Esophagus squamous epithelium (tissue), 5 donors: ENCODE measurements at places on chromosomes 7 and 10. TPM values are rescaled to one million over a fixed set of nuclear protein-coding genes. Genes with fewer than 3 reads are reported as not detected.

GRCh38 chr10:125012851-125013528 is 71.1 kb downstream of the ZRANB1 start:
- DNase-seq = no peak

- DNase-seq = no peak
Observed at GRCh38 chr7:106126170-106126938, 14.2 kb upstream of the SYPL1 start.

GRCh38 chr10:23408330-23408976 is 30.4 kb upstream of the OTUD1 start:
- DNase-seq = no peak

GRCh38 chr10:120735773-120736371 is 115.3 kb upstream of the WDR11 start:
- no peak for DNase-seq

GRCh38 chr10:88881320-88881719 is 1.3 kb downstream of the STAMBPL1 start:
- DNase-seq = no peak

DNA sequence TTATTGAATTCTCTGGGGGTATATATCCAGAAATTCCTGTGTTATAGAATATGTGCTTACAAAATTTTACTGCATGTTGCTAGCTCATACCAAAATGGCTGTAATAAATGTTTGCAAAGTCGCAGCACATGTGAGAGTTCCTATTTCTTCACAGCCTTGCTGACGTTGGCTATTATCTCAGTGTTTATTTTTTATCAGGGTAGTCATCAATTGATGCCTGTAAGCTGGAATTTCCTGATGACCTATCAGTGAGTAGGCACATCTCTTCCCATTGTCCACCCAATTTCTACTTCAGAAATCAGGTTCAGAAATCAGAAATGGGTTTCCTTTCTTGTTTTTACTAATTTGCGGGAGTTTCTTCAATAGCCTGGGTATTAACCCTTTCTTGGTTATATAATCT is 268.1 kb upstream of the FZD8 start:
- no peak for DNase-seq

DNA sequence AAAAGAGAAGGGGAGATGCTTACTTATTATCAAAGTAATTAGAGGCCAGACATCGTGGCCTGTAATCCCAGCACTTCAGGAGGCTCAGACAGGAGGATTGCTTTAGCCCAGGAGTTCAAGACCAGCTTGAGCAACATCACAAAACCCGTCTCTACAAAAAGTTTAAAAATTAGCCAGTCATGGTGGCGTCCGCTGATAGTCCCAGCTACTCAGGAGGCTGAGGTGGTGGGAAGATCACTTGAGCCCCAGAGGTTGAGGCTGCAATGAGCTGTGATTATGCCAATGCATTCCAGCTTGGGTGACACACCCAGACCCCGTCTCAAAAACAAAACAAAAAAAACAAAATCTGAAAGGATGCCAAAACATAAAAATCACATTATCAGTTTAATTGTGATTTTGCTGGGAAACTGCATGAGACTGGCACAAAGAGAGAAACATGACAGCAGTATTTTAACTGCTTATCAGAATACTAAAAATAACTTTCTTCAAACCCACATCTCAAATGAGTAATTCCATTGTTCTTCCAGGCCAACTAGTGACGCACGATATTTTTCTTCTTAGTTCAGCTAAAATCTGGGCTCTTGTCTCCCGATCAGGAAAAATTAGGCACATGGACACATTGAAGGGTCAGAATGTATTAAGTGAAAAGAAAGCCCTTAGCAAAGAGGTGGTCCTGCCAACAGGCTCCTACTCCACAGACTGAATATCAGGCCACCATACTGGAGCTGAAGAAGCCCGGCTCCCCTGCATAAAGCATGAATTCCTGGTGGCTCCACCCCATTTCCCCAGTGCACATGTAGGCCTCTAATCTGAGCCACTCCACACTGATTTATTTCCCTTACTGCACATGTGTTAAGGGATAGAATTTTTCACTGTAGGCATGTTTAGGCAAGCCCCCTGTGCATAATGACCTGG is 9.6 kb upstream of the CCM2 start:
- no peak for DNase-seq

DNA sequence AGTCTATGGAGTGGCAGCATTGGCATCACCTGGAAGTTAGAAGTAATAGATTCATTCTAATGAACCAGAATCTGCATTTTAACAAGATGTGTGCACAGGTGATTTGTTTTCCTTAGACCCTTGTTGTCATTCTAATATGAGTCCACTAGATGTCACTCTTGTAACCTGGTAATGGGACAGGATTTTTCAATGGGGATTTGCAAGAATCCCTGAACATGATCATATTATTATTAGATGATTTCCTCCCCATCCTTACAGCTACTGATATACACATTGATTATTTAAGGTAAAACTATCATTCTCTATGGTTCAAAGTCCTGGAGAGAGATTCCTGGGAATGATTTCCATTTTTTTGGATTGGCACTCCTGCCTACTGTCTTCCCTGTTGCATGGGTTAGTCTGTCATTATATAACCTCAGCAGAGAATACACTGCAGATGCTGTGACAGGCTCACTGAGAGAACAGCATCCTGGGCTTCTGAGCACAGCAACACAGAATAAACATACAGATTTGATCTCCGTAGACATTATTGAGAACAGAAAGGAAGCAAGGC is 194.9 kb downstream of the SUGCT start:
- DNase-seq = no peak

DNA sequence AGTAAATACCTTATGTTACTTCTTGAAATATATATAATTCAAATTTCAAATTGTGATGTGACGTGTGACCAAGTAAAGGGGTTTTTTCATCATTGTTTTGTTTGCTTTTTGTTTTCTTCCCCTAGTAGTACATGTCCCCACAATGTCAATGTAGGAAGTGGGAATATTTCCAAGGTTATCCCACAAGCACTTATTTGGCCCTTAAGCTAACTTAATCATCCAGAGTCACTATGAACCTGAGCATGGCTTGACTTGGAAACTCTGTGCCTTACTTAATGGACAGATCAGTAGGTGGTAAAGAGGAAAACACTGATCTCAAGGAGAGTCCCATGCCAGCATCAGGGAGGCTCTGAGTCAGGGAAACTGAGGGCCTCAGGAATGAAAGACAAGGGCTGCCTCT is 569.3 kb upstream of the IGFBP3 start:
- DNase-seq = no peak

DNA sequence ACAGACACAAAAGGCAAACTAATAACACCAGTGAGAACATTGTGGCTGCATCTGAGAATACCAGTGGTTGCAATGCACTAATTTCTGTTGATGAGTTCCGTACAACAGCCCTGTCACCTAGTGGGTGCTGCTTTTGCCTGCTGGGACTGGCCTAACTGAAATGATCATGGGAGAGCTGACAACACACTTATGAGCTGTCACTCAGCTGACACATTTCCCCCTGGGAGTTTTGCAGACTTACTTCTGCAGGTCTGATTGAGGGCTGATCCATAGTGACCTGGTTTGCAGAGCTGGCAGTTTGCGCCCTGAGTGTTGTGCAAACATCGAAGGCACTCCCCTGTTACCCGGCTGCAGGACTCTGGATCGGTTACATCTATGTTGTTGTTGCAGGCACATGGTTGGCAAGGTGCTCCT is 60.6 kb upstream of the LAMB1 start:
- DNase-seq = no peak

GRCh38 chr10:110993024-110993693 is 73.8 kb downstream of the SHOC2 start:
- no peak for DNase-seq

- no peak for DNase-seq
Observed at GRCh38 chr10:34933676-34934075, 118.6 kb upstream of the PARD3 start.

DNA sequence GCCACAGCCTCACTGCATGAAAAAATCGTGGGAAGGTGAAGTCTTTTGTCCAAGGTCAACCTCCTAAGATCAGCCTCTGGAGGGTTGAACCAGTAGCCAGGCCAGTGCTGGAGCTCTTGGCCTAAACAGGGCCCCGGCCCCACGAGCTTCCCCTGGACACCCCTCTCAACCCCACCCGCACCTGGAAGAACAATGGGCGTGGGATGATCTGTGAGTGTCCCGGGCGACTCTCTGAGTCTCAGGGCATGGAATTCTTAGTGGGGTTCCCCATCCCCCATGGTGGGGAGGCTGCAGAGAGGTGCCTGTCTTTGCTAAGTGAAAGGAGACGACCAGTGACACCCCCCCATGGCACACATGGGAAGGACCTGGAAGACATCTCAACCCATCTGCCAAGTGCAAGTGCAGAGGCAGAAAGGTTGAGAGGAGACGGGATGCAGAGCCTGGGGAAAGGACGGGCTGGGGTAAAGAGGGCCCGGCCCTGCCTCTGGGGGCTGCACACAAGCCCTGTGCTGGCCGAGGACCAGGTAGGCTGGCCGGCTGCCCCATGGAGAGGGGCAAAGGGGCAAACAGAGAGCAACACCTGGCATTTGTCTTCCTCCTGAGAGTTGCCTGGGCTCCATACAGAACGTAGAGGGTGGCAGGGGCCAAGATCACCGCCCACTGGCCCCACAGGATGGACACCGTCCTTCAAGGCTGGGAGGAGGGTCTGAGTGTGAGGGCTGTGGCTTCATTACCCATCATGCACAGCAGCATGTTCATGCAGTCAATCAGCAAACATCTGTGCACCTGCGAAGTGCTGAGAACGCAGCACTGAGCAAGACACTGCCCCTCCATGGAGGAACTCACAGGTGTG is 163.0 kb upstream of the PPP2R2D start:
- no peak for DNase-seq

DNA sequence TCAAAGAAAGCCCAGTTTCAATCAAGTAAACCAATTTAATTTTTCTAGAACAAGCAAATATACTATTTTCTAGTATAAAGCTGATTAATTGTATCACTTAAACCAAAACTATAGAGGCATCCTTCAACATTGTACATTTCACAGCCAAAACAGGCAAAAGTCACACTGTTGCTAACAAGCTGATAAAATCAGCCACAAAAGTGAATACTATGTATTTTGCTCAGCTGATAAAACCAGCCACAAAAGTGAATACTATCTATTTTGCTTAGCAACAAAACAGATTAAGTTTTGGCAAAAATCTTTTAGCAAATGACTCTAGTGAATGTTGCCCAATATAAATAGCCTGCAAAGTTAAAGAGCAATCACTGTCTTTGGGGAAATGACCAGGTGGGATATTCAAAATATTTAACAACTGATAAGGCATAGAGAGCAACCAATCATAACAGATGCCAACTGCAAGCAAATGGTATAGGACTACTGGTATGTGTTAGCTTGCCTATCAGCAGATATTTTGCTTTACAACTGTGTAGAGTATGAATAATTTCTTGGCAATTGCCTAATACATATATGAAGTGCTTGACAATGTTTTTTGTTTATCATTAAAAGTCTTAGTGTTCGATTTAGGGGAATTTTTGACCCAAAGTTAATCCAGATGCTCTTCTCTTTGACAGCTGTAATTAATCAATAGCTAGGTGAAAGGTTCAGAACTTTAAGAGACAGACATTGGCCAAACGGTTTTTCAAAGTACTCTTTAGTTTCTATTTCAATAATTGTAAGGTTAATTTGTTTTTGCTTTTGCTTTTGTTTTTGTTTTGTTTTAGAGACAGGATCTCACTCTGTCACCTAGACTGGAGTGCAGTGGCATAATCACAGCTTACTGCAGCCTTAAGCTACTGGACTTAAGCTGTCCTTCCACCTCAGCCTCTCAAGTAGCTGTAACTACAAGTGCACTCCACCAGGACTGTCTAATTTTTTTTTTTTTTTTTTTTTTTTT is 44.4 kb upstream of the SP4 start:
- no peak for DNase-seq

- DNase-seq = no peak
Observed at GRCh38 chr10:28676326-28676967, 874 bp upstream of the BAMBI start.

DNA sequence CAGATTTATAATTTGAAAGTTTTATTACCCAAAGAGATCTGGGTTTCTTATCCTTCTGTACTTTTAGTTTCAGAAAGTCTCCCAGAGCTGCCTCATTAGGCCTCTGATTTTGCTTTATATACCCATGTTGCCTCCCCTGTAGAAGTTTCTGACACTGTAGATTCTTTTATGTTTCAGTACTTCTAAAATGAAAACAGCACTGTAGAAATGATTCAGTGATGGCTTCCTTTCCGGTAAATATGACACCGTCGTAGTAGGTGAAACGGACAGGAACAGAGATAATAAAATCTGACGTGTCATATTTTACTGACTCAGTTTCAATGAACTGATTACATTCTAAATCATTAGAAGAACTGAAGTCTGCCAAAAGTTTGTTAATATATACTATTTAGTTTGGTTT is 272.7 kb downstream of the TWIST1 start:
- no peak for DNase-seq

- DNase-seq = no peak
Observed at GRCh38 chr10:93509816-93510215, 13.4 kb downstream of the CEP55 start.

- no peak for DNase-seq
Observed at GRCh38 chr7:7957513-7957912, 11.1 kb upstream of the GLCCI1 start.

DNA sequence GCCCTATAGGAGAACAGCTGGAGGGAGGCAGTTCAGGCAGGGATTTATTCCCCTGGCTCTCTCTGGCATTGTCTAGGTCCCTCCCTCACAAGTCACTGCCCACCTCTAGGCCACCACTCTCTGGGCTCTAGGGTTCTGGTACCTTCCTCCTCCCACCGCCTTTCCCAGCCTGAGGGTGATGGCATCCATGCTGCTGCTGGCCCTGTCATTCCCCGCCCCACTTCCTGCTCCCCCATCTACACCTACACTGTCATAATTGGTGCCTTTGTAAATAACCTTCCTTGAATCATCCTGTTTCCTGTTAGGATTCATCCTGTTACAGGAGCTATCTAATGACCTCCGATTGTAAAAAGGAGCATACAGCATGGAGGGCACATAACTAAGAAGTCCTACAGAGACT is 303.3 kb upstream of the COBL start:
- DNase-seq = no peak

DNA sequence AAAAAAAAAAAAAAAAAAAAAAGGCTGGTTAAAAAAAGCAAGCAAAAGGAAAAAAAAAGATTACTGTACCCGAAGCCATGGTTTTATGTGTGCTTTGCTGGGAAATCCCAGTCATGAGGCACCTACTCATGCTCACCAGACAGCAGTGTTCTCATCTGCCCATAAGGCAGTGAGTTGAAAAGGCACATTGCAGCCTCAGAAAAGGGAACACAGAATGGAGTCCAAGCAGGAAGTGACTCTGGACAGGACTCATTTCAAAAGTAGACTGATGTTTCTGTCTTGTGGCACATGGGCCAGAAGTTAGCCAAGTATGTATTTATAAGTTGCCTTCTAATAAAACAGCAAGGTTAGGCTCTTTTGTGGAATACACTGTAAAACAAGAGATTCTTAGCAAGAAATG is 40.2 kb downstream of the PDSS1 start:
- DNase-seq = no peak

GRCh38 chr7:29274146-29275017 is 79.8 kb downstream of the CHN2 start:
- no peak for DNase-seq

Gene CUX1
- total RNA-seq = 55.9 TPM

Gene CALML3
- total RNA-seq = 227 TPM

Gene FAM237B
- total RNA-seq = not detected

Gene NME8
- total RNA-seq = not detected

Gene RNF133
- total RNA-seq = 0.57 TPM

Gene SLC18A2
- total RNA-seq = 1.2 TPM

Gene NUDT13
- 1.9 TPM for total RNA-seq

Gene OR2A42
- not detected for total RNA-seq

Gene SEMA3E
- total RNA-seq = 1.9 TPM

Gene ALOX5
- total RNA-seq = 11.4 TPM

Gene ACSM6
- total RNA-seq = not detected

Gene OR2A1
- not detected for total RNA-seq

Gene KIAA1549
- total RNA-seq = 0.18 TPM
